ENCODE measurements at places on chromosomes 6 and 20. TPM values are rescaled to one million over a fixed set of nuclear protein-coding genes. Genes with fewer than 3 reads are reported as not detected.

DNA sequence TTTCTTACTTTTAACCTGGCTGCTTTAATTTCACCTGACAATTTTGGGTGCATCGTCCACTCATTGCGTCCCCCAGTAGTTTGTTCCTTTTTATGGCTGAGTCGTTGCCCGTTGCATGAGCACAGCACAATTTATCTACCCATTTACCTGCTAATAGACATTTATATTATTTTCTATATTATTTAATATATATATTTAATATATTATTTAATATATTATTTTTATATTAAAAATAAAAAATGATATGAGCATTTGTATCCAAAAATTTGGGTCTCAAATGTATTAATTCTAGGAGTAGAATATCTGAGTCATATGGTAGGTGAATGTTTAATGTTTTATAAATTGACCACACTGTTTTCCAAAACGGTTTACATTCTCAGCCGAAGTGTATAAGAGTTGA is 300.2 kb downstream of the THBS2 start:
- no peak for DNase-seq

DNA sequence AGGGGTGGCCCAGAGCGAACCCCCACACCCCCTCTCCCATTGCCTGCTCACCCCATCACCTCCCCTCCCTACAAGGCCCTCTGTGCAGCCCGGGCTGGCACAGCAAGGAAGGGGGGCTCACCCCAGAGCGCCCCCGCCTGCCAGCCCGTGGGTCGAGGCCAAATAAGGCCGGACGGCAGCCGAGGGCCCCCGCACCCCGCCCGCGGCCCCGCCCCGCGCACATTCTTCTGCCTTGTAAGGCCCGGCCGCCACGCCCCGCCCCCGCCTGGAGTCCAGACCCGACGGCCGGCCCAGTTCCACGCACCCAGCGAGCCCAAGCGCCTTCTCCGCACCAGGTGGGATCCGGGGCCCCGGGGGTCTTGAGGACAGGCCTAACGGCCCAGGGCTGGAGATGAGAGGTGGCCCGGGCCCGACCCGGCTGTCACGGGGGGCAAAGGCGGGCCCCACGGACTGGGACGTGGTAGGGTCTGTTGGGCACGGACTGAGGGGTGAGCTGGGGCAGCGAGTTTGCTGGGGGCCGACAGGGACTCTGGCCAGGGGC is at the start of gene MYL9:
MYL9 (plus strand) TSS at position 293 of the 541 bp plus-strand sequence. CDS start 3,366 bp downstream, outside the sequence.
- peak; percentile 57 for DNase-seq

GRCh38 chr6:68652117-68652536 is 17.0 kb downstream of the ADGRB3 start:
- no peak for DNase-seq

GRCh38 chr6:40912158-40912946 is 126.7 kb downstream of the UNC5CL start:
- peak; percentile 66 for DNase-seq

DNA sequence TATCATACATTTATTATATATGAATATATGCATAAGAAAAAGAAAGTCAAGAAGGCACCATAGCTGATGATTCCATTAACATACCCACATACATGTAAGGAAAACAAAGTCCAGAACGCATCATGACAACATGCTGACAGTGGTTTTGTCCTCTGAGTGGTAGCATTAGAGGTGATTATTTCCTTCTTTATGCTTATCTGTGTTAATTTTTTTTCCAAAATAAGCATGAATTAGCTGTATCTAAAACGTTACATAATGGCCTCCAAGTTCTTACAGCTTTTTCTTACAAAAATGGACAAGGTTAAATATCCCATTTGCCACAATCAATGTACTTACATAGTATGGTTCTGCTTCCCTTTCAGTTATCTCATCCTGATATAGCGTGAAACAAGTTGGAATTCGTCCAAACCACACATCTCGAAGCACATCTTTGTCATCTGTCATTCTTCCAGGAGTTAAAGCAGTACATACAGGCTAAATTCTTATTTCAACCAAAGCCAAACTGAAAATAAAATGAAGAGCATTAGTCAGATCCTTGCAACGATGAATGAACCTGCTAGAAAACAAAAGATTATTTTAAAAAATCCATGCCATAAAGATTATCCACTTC is 9.7 kb downstream of the ATG5 start:
- no peak for DNase-seq

DNA sequence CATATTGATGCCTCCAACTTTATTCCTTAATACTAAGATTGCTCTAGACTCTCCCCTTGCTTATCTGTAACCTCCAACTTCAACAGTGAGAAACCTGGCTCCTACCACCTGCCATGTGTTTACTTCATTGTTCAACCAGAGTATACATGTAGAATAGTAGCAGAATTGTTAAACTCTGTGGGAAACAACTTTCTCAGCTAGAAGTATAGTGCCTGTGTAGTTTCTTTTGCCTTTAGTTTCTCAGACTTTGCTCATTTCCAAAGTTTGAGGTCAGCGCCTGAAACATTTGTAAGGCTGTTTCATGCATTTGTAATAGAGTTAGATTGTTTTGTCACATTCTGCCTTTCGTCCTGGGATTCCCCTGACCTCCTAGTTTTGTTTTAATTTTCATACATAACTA is 34.9 kb upstream of the HECA start:
- no peak for DNase-seq

GRCh38 chr6:130882370-130882769 is 55.2 kb downstream of the SMLR1 start:
- no peak for DNase-seq

DNA sequence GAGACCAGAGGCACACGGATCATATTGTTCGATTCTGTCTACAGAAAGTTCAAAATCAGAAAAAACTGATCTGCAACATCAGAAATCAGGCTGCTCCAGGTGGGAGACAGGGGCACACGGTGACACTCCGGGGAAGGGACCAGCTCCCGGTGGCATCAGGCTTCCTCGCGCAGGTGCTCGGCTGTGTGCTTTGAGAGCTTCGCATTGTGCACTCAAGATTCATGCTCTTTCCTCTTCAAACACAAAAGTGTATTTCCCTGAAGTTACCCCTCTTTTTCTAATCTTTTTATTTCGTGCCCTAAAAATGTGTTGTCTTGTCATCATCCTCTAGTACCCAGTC is 108.1 kb downstream of the DLL1 start:
- DNase-seq, result no peak

The HLA-DOB gene
- under 0.01 TPM for total RNA-seq

The BLTP3A gene
- total RNA-seq, result 7.6 TPM

The PRL gene
- not detected for total RNA-seq

The FANCE gene
- total RNA-seq, result 10.3 TPM

The UBE3D gene
- 2.4 TPM for total RNA-seq

All from dermis microvascular lymphatic vessel endothelial cell (primary cell).